NCI-H82 (cell line): ENCODE measurements at places on chromosomes 2 and 18.

DNA sequence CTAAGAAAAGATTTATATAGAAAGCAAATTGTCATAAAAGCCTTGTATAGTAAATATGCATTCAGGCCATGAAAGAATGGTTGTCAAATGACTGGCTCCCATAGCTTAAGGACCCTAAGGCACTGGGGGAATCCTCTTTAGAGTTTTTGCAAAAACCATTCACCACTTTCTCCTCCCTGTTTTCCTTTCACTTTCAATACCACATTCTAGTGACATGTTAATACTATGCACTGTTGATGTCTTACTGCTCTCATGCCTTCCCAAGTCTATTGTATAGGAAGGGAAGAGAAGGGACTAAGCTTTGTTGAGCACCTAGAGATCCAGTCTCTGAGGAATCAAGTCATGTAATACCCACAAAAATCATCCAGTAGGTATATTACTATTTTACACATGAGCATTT, 383.0 kb upstream of the LRRTM1 start:
- DNase-seq: no peak

DNA sequence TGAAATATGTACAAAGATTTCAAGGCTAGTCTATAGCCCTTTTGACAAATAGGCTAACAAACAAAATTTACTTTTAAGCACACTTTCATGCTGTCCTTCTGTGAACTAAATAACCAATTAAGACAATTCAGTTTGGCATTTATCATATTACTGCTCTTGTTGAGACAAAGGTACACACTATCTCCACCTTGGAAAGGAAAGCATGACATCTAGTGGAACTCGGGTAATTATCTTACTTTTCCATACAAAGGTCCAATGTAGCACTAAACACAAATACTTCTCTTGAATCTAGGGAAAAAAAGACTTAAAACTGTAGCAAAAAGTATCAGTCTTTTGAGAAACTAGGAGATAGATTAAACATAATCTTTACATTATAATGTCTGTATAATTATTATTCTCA, 125.0 kb upstream of the CD226 start:
- peak; percentile 33 for DNase-seq

DNA sequence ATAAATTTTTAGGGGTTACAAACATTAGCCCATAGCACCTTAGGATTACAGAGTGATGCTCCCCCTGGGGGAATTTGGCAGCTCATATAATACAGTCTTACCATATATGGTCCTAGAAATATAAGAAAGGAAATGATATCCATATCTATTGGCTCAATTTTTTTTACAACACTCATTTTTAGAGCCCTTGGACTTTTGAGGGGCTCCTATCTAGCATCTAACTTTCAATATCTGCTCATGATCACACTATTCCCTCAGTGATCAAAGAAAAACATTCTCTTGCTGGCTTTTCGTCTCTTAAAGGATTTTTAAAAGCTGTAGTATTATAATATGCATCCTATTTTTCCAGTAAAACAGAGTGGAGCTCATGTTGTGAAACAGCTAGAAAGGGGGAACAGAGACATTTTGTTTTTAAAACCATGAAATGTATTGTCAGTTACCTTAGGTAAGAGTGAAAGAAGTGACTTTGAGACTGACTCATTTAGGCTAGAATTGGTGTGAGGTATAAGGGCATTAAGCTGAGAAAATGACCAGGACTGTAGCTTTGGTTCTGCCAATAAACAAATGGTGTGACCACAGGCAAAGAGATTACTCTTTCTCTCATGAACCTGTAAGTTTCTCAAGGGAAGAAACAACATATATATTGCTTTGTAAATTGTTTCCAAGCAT, 65.8 kb downstream of the ALPK2 start:
- no peak for DNase-seq

DNA sequence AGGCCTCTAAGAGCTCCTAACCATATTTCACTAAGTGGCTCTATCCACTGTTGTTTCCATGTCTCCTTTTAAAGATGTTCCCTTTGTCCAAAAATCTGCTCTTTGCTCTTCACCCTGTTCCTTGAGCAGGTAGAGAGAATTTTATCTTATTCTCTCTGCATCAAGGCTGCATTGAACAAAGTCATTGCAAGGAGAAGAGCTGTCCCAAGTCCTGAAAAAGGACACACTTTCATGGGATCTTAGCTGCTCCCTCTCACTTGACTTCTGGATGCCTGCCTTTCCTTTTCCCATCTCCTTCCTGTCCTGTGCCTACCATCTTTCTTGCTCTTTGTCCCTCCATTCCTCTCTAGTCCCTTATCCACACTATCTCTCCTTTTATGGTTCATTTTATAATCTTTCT, 235.2 kb upstream of the THSD7B start:
- DNase-seq: no peak

DNA sequence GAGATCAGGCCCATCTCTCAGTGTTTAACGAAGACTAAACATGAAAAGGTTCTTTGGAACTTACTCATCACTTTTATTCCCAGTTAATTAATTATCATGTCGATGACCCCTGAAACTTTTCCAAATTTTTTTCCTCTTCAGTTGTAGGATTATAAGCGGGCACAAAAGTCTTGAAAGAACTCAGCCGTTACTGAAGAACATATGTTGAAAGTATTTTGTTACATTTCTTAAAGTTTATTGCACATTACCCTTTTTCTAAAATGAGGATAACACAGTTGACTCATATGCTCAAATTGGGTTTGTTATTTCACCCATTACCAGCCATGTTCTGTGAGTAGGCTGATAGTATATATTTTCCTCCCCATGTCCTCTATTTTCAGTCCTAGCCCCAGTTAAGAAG, 75.9 kb upstream of the COL3A1 start:
- DNase-seq: no peak

- DNase-seq: no peak
Measured at GRCh38 chr18:48065601-48065995, 135.1 kb upstream of the SMAD2 start.

- no peak for DNase-seq
Measured at GRCh38 chr2:240553956-240554480, 3.8 kb downstream of the ANKMY1 start.

DNA sequence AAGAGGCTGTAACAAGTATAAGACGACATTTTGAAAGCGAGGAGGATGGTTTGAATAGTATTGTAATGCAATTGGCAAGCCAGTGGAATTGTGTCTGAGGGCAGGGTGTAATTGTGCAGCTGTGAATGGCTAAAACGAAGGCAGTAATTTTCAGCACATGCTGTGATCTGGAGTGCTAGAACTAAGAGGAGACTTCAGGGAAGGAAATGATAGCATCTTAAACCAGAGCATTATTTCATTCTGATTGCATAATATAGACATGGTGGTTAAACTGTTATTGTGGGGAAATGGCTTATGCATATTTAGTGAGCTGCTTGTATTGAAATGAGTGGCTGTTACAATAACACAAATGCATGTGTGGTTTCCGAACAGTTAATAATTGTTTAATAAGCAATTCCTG, 36.3 kb downstream of the THSD7B start:
- DNase-seq: no peak

DNA sequence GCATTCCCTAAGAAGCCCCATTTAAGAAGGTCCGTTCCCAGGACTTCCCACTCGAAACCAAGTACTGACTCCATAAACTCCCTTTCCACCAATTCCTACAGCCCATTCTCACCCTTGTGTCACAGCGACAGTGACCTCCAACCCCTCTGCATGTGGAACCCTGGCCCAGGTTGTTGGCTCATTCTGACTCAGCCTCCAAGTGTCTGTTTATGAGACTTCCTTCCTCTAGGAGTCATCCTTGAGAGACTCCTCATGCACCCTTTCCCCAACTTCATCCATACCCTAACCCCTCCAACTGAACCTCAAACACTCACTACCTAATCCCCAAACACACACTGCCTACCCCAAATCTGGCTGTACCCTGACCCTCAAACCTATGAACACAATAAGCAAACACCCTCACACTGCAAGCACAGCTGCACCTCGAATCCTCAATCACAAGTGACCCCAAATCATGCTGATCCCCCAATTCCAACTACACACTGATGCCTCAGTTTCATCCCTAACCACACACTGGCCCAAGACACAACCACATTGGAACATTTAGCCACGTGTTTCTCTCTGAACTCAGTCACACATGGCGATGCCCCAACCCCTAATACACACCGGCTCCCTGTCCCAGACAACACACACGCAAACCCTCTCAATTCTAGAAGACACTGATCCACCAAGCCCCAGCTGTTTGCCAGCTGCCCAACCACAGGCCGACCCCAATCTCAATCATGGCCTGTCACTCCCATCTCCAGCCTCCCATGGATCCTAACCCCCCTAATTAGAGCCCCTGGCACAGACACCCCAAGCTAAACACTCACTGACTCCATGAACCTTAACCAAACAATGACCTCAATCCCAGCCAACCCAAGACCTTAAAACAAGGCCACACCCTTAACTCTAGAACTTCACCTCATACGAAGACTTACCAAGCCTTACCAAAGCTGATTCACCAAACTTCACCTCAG, 219.6 kb downstream of the CYP26B1 start:
- no peak for DNase-seq
